ENCODE measurements at places on chromosomes 7 and 10.
A peak's percentile ranks its signal among the peaks of the same experiment; 100 is the strongest.

- no peak for DNase-seq
- no peaks in the 10 kb centered on the region for H3K4me1 ChIP-seq
- H3K27ac ChIP-seq, result peak overlapping the region; percentile 87
- H3K36me3 ChIP-seq, result no peaks in the 10 kb centered on the region
- no peaks in the 10 kb centered on the region for H3K27me3 ChIP-seq
These were observed 57.3 kb downstream of the ZNF438 start for GRCh38 chr10:30974355-30974754.

DNA sequence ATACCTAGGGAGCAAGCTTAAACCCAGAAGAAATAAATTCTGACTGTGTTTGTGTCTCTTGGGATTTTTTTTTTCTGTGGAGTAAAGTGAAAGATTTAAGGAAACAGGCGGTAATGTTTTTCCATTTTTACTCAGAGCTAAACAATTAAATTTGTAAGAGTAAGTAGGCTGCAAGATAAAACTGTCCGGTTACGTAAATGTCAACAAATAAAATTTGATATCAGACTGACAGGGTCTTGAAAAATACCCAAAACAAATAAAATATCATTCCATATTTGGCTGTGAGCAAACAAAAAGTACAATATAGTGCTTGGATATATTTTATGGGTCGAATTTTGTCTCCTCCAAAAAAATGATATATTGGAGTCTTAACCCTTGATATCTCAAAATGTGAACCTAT, 217.6 kb downstream of the PCLO start:
- H3K36me3 ChIP-seq, result no peaks in the 10 kb centered on the region
- no peaks in the 10 kb centered on the region for H3K4me1 ChIP-seq
- no peak for DNase-seq
- H3K27ac ChIP-seq, result no peak overlapping the region
- no peak overlapping the region for H3K4me3 ChIP-seq
- no peaks in the 10 kb centered on the region for H3K27me3 ChIP-seq

- no peak for DNase-seq
- H3K4me1 ChIP-seq, result peaks cover 18% of the 10 kb centered on the region
- H3K27ac ChIP-seq, result no peak overlapping the region
These were observed 54.9 kb upstream of the ANK3 start for GRCh38 chr10:60444494-60445064.

DNA sequence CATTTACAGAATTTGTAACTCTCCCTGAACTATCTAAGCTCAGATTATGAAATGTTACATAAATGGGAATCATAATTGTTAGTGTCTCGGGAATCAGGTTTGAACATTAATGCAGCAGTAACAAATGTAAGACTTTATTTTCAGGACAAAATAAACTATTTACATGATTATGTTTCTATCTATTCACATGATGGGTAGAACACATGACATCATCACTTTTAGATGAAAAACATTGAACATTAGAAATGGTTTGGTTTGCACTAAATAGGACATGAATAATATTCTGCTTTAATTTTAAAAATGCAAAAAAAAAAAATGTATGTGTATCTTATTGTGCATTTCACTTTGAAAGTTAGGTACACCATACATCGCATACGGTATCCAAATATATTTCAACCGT, 745.5 kb upstream of the POT1 start:
- no peak overlapping the region for H3K4me3 ChIP-seq
- no peaks in the 10 kb centered on the region for H3K4me1 ChIP-seq
- H3K27me3 ChIP-seq, result no peaks in the 10 kb centered on the region
- H3K27ac ChIP-seq, result no peak overlapping the region
- H3K36me3 ChIP-seq, result no peaks in the 10 kb centered on the region
- DNase-seq, result no peak

DNA sequence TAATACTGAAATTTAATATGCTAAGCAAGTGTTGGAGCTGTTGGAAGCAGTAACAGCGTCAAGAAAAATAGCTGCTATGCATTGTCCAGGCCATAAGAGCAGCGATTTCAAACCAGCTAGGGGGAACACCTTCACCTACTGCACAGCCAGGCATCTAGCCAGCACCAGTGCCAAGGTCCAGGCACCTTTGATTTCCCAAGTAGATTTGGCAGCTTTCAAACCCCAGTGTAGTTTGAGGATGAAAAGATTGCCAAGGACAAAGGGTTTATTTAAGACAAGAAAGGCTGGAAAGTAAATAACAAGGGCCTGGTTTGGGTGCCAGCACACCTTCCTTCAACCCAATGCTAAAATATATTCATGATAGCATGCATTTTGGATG, 65.4 kb upstream of the ZNF92 start:
- no peaks in the 10 kb centered on the region for H3K4me1 ChIP-seq
- H3K27ac ChIP-seq, result no peak overlapping the region
- no peaks in the 10 kb centered on the region for H3K27me3 ChIP-seq

GRCh38 chr7:133077394-133077793, 4.5 kb downstream of the CHCHD3 start:
- peaks cover 32% of the 10 kb centered on the region for H3K4me1 ChIP-seq
- no peak for DNase-seq
- H3K36me3 ChIP-seq, result no peaks in the 10 kb centered on the region
- H3K27ac ChIP-seq, result no peak overlapping the region

GRCh38 chr7:112495810-112496462, 15.1 kb downstream of the LSMEM1 start:
- no peaks in the 10 kb centered on the region for H3K4me1 ChIP-seq
- H3K4me3 ChIP-seq, result no peak overlapping the region
- no peaks in the 10 kb centered on the region for H3K27me3 ChIP-seq
- DNase-seq, result no peak
- H3K27ac ChIP-seq, result no peak overlapping the region
- no peaks in the 10 kb centered on the region for H3K36me3 ChIP-seq

- DNase-seq, result no peak
- H3K27me3 ChIP-seq, result no peaks in the 10 kb centered on the region
- H3K4me1 ChIP-seq, result no peaks in the 10 kb centered on the region
These were observed 54.5 kb downstream of the CUL1 start for GRCh38 chr7:148753224-148753623.

GRCh38 chr10:21047096-21047495, 150.0 kb upstream of the NEBL start:
- H3K4me3 ChIP-seq, result no peak overlapping the region
- H3K4me1 ChIP-seq, result no peaks in the 10 kb centered on the region
- no peak overlapping the region for H3K27ac ChIP-seq
- no peak for DNase-seq

- H3K27me3 ChIP-seq, result no peaks in the 10 kb centered on the region
- H3K27ac ChIP-seq, result no peak overlapping the region
- no peak overlapping the region for H3K4me3 ChIP-seq
- no peaks in the 10 kb centered on the region for H3K4me1 ChIP-seq
- H3K36me3 ChIP-seq, result no peaks in the 10 kb centered on the region
- no peak for DNase-seq
These were observed 183.2 kb downstream of the SEM1 start for GRCh38 chr7:96526496-96526895.

DNA sequence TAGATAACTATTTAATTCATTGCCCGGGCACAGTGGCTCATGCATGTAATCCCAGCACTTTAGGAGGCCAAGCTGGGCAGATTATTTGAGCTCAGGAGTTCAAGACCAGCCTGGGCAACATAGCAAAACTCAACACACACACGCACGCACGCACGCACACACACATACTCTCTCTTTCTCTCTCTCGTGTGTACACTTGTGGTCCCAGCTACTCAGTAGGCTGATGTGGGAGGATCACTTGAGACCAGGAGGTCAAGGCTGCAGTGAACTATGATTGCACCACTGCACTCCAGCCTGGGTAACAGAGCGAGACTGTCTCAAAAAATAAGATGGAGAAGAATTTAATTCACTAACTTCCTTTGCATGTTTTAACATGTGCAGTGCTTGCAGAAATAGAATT, 38.1 kb downstream of the PTPN12 start:
- H3K4me3 ChIP-seq, result no peak overlapping the region
- peaks cover 7% of the 10 kb centered on the region for H3K36me3 ChIP-seq
- no peak overlapping the region for H3K27ac ChIP-seq
- H3K27me3 ChIP-seq, result no peaks in the 10 kb centered on the region
- no peak for DNase-seq

DNA sequence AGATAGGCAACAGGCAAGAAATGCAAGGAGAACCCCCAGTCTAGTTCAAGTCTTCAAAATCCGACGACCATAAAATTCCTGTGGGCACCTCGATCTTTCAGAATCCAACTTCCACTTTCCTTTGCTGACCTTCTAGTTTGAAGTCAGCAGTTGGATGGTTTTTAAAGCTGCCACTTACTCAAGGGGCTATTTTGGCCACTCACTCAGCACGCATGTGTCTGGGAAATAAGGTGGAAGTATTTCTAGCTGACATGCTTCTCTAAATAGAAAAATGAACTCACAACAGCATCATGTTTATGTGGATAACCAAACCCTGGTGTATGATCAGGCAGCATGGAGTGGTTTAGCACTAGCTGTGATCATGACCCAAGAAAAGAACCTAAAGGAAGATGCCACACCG, at the start of gene NRAP:
NRAP (minus strand) TSS at position 134 of the 400 bp plus-strand sequence. CDS start 159 bp downstream, outside the sequence.
- peaks cover 11% of the 10 kb centered on the region for H3K36me3 ChIP-seq
- peak within 1 kb of the TSS; percentile 74 for H3K27ac ChIP-seq
- H3K4me3 ChIP-seq, result peak within 1 kb of the TSS; percentile 47
- no peaks in the 10 kb centered on the region for H3K27me3 ChIP-seq
- H3K4me1 ChIP-seq, result no peaks in the 10 kb centered on the region
- DNase-seq, result no peak

- no peak for DNase-seq
- no peak overlapping the region for H3K27ac ChIP-seq
- no peaks in the 10 kb centered on the region for H3K4me1 ChIP-seq
- H3K36me3 ChIP-seq, result no peaks in the 10 kb centered on the region
- no peaks in the 10 kb centered on the region for H3K27me3 ChIP-seq
These were observed 86.0 kb upstream of the PODXL start for GRCh38 chr7:131642429-131642828.

GRCh38 chr7:130479716-130480400, 12.0 kb upstream of the MEST start:
- no peaks in the 10 kb centered on the region for H3K4me1 ChIP-seq
- DNase-seq, result no peak
- H3K27ac ChIP-seq, result no peak overlapping the region
- H3K4me3 ChIP-seq, result no peak overlapping the region

- H3K27me3 ChIP-seq, result no peaks in the 10 kb centered on the region
- DNase-seq, result no peak
- H3K27ac ChIP-seq, result no peak overlapping the region
- H3K4me1 ChIP-seq, result peaks cover 21% of the 10 kb centered on the region
- H3K36me3 ChIP-seq, result peaks cover 91% of the 10 kb centered on the region
These were observed 18.7 kb downstream of the HNRNPF start for GRCh38 chr10:43390333-43390732.

GRCh38 chr7:116209561-116210070, 723 bp upstream of the TES start:
- no peak for DNase-seq
- H3K4me3 ChIP-seq, result no peak overlapping the region
- no peak overlapping the region for H3K27ac ChIP-seq
- no peaks in the 10 kb centered on the region for H3K27me3 ChIP-seq

GRCh38 chr7:158576050-158576762, 11.4 kb downstream of the PTPRN2 start:
- no peak overlapping the region for H3K4me3 ChIP-seq
- no peak overlapping the region for H3K27ac ChIP-seq
- no peaks in the 10 kb centered on the region for H3K36me3 ChIP-seq
- H3K27me3 ChIP-seq, result no peaks in the 10 kb centered on the region

DNA sequence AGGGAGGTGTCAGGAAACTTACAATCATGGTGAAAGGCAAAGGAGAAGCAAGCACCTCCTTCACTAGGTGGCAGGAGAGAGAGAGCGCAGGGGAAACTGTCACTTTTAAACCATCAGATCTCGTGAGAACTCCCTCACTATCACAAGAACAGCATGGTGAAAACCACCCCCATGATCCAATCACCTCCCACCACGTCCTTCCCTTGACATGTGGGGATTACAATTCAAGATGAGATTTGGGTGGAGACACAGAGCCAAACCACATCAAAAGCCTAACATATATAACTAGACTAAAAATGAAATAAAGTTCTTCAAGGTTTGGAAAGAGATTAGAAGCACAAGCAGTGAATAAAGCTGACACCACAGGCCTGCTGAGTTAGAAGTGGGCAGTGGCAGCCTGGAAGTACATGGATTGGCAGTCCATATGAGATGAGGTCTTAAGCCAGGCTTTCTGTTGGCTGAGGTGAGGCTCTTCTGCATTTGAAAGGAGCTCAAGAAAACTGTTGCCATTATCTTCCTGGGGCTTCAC, 96.4 kb upstream of the MDFIC start:
- no peak overlapping the region for H3K27ac ChIP-seq
- no peaks in the 10 kb centered on the region for H3K27me3 ChIP-seq
- DNase-seq, result no peak
- no peaks in the 10 kb centered on the region for H3K36me3 ChIP-seq

- H3K27ac ChIP-seq, result no peak overlapping the region
- no peaks in the 10 kb centered on the region for H3K27me3 ChIP-seq
- H3K4me1 ChIP-seq, result no peaks in the 10 kb centered on the region
- no peak for DNase-seq
- no peak overlapping the region for H3K4me3 ChIP-seq
These were observed 36.5 kb upstream of the LAMB4 start for GRCh38 chr7:108166687-108167086.

DNA sequence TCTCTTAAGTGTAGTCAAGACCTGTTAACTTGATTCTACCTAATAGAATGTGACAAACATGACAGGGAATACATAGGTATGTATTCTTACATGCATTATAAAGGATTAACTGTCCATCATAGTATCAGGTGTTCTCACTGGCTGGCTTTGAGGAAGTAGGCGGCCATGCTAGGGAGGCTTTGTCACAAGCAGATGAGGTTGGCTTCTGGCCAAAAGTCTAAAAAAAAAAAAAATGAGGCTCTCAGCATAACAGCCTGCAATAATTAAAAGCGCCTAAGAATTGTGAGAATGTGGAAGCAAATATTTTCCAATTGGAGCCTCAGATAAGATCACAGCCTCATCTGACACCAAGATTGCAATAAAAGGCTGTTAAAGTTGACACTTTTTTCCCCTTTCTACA, 1256.8 kb upstream of the SORCS1 start:
- no peaks in the 10 kb centered on the region for H3K4me1 ChIP-seq
- H3K36me3 ChIP-seq, result no peaks in the 10 kb centered on the region
- no peak overlapping the region for H3K27ac ChIP-seq
- H3K4me3 ChIP-seq, result no peak overlapping the region

DNA sequence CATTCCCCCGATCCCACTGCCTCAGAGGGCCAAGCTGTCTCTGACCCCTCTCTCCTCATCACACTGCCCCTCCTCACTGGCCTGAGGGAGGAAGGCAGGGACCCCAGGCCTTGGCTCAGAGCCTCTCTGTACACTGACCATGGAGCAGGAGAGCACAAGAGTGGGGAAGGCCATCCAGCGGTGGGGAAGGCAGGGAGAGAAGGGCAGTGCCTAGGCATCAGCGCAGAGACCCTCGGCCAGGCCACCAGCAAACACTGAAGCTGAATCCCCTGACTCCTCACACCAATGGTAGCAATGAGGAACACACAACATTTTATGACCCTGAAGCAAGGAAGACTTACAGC, 14.8 kb downstream of the OGDHL start:
- no peaks in the 10 kb centered on the region for H3K4me1 ChIP-seq
- no peaks in the 10 kb centered on the region for H3K36me3 ChIP-seq
- no peaks in the 10 kb centered on the region for H3K27me3 ChIP-seq
- no peak overlapping the region for H3K27ac ChIP-seq
- H3K4me3 ChIP-seq, result no peak overlapping the region
- no peak for DNase-seq

- no peaks in the 10 kb centered on the region for H3K36me3 ChIP-seq
- H3K27me3 ChIP-seq, result peaks cover 10% of the 10 kb centered on the region
- no peak for DNase-seq
- no peak overlapping the region for H3K4me3 ChIP-seq
These were observed 18.5 kb upstream of the MLXIPL start for GRCh38 chr7:73642834-73643233.

GRCh38 chr7:36228039-36228438, 75.0 kb downstream of the EEPD1 start:
- H3K27me3 ChIP-seq, result no peaks in the 10 kb centered on the region
- no peak for DNase-seq
- H3K36me3 ChIP-seq, result no peaks in the 10 kb centered on the region
- H3K4me3 ChIP-seq, result no peak overlapping the region
- H3K4me1 ChIP-seq, result no peaks in the 10 kb centered on the region
- H3K27ac ChIP-seq, result peak overlapping the region; percentile 0

Measured in right atrium auricular region (tissue), 2 donors.